ENCODE measurements at places on chromosomes 6 and 20. TPM values are rescaled to one million over a fixed set of nuclear protein-coding genes. Genes with fewer than 3 reads are reported as not detected.

Gene SDCBP2
- total RNA-seq, result 2.2 TPM

DNA sequence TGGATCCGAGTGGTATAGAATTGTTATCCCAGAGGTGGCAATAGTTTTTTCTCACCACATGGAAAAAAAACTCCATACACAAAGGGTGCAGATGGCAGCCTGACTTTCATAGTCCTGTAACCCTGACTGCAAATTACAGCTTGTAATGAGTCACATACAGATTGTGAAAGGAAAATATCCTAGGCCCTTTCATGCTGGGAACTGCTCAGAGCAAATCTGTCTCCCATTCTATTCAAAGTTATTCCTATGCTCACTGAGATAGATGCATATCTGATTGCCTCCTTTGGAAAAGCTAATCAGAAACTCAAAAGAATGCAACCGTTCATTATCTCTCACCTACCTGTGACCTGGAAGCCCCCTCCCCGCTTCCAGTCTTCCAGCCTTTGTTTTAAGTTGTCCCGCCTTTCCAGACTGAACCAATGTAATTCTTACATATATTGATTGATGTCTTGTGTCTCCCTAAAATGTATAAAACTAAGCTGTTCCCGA is 108.7 kb upstream of the MAP3K4 start:
- H3K4me1 ChIP-seq, result peaks cover 19% of the 10 kb centered on the region
- no peaks in the 10 kb centered on the region for H3K27me3 ChIP-seq
- H3K27ac ChIP-seq, result no peak overlapping the region

- H3K4me3 ChIP-seq, result no peak overlapping the region
- H3K36me3 ChIP-seq, result peaks cover 83% of the 10 kb centered on the region
- peaks cover 5% of the 10 kb centered on the region for H3K4me1 ChIP-seq
- no peak overlapping the region for H3K27ac ChIP-seq
- DNase-seq, result no peak
- H3K27me3 ChIP-seq, result no peaks in the 10 kb centered on the region
These were observed 10.2 kb downstream of the COL10A1 start for GRCh38 chr6:116115781-116116180.

DNA sequence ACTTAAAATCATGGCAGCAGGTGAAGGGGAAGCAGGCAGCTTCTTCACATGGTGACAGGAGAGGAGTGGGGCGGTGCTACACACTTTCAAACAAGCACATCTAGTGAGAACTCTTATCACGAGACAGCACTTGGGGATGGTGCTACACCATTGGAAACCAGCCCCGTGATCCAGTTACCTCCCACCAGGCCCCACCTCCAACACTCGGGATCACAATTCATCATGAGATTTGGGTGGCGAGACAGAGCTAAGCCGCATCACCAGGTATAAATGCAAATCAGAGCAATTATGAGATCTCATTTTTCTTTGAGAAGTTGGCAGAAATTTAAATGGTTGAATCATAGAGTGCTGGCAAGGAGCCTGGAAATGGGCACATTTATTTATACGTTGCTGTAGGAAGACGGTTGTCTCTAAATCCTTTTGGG is 31.4 kb downstream of the IGF2R start:
- DNase-seq, result no peak
- no peaks in the 10 kb centered on the region for H3K27me3 ChIP-seq
- peaks cover 9% of the 10 kb centered on the region for H3K36me3 ChIP-seq

- peaks cover 6% of the 10 kb centered on the region for H3K4me1 ChIP-seq
- no peak overlapping the region for H3K27ac ChIP-seq
- H3K4me3 ChIP-seq, result no peak overlapping the region
- DNase-seq, result no peak
- no peaks in the 10 kb centered on the region for H3K36me3 ChIP-seq
These were observed 116.1 kb upstream of the NXT1 start for GRCh38 chr20:23234311-23235078.

Data from left ventricle myocardium inferior (tissue), 1 donor.